ENCODE measurements at places on chromosomes 13 and 19. TPM values are rescaled to one million over a fixed set of nuclear protein-coding genes. Genes with fewer than 3 reads are reported as not detected.

The PCSK4 gene
- 4.2 TPM for total RNA-seq

The TRPC4 gene
- total RNA-seq, result not detected

DNA sequence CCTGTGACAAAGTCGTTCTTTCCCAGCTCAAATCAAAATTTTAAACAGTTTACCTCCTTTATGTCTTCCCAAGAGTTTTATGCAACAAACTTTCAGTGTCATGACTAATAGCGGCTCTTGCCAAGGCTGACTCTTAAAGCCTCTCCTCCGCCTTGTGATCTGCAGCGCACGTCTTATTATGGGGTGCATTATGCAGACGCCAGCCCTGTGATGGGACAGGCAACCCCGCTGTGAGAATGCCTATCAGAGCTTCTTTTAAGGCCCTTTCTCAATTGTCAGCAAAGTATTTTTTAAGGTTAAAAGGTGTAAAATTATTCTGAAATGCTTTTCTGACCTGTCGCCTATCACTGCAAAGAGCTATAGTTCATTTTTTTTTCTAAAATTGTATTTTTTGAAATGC lies 152.8 kb downstream of the SOX1 start:
- H3K4me1 ChIP-seq, result no peaks in the 10 kb centered on the region
- H3K27me3 ChIP-seq, result no peaks in the 10 kb centered on the region
- no peak for DNase-seq
- no peak overlapping the region for H3K27ac ChIP-seq

The ZNF430 gene
- 40.5 TPM for total RNA-seq

GRCh38 chr13:111666164-111666776 lies 345.8 kb downstream of the TEX29 start:
- H3K4me3 ChIP-seq, result no peak overlapping the region
- no peaks in the 10 kb centered on the region for H3K27me3 ChIP-seq
- no peak for DNase-seq

GRCh38 chr19:51595190-51596175 lies 24.4 kb downstream of the ZNF175 start:
- H3K4me3 ChIP-seq, result no peak overlapping the region
- peaks cover 11% of the 10 kb centered on the region for H3K27me3 ChIP-seq
- no peaks in the 10 kb centered on the region for H3K36me3 ChIP-seq
- H3K27ac ChIP-seq, result no peak overlapping the region
- peaks cover 21% of the 10 kb centered on the region for H3K4me1 ChIP-seq
- no peak for DNase-seq

GRCh38 chr19:1445932-1446712 lies 3.8 kb upstream of the APC2 start:
- no peak for DNase-seq
- H3K36me3 ChIP-seq, result peaks cover 15% of the 10 kb centered on the region
- peaks cover 44% of the 10 kb centered on the region for H3K4me1 ChIP-seq
- H3K27ac ChIP-seq, result no peak overlapping the region
- peaks cover 40% of the 10 kb centered on the region for H3K27me3 ChIP-seq

- no peaks in the 10 kb centered on the region for H3K36me3 ChIP-seq
- H3K27me3 ChIP-seq, result no peaks in the 10 kb centered on the region
- no peaks in the 10 kb centered on the region for H3K4me1 ChIP-seq
- DNase-seq, result no peak
- no peak overlapping the region for H3K27ac ChIP-seq
These were observed 2180.2 kb upstream of the PCDH20 start for GRCh38 chr13:63595811-63596210.

DNA sequence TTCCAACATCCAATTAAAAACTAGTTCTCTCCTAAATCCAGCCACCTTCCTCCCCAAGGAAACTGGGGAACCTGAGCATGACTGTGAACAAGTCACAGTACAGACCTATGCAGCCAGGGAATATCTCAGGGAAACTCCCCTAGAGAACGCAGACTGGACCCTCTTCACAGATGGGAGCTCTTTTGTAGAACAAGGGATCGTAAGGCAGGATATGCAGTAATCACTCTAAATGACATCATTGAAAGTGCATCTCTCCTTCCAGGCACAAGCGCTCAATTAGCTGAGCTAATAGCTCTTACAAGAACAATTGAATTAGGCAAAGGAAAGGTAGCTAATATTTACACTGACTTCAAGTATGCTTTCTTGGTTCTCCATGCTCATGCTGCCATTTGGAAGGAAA lies 1331.7 kb downstream of the UQCRFS1 start:
- H3K27me3 ChIP-seq, result no peaks in the 10 kb centered on the region
- H3K4me3 ChIP-seq, result no peak overlapping the region
- no peak for DNase-seq
- no peak overlapping the region for H3K27ac ChIP-seq

DNA sequence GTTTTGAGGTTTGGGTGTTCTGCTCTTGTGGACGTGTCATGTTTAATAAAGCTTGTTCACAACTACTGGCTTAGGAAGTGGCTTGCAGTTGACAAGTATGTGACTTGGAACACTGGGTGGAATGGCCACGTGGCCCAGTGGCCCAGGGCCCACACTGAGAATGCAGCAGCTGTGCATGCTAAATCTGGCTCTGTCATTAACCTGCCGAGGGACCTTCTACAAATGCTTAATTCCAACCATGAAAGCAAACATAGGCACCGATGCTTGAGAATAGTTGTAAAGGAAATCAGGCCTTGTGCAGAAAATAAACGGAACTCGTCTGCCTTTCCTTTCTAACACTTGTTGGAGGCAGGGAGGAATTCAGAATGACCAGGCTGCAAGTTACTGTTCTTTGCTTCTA lies 11.6 kb upstream of the CLDN10 start:
- peaks cover 10% of the 10 kb centered on the region for H3K27me3 ChIP-seq
- H3K4me1 ChIP-seq, result no peaks in the 10 kb centered on the region
- no peak for DNase-seq

GRCh38 chr13:40197049-40197448 lies 469.4 kb downstream of the FOXO1 start:
- H3K4me1 ChIP-seq, result peaks cover 6% of the 10 kb centered on the region
- H3K27ac ChIP-seq, result no peak overlapping the region
- DNase-seq, result no peak

- H3K4me3 ChIP-seq, result peak overlapping the region; percentile 89
- peak overlapping the region; percentile 79 for H3K27ac ChIP-seq
- H3K36me3 ChIP-seq, result peaks cover 28% of the 10 kb centered on the region
- H3K27me3 ChIP-seq, result peaks cover 22% of the 10 kb centered on the region
- peak; percentile 33 for DNase-seq
- H3K4me1 ChIP-seq, result peaks cover 48% of the 10 kb centered on the region
These were observed 907 bp downstream of the KDELR1 start for GRCh38 chr19:48390188-48391099.

GRCh38 chr13:27043013-27043412 lies 128.6 kb downstream of the USP12 start:
- peaks cover 2% of the 10 kb centered on the region for H3K4me1 ChIP-seq
- no peaks in the 10 kb centered on the region for H3K27me3 ChIP-seq
- no peaks in the 10 kb centered on the region for H3K36me3 ChIP-seq
- no peak overlapping the region for H3K4me3 ChIP-seq

- no peak for DNase-seq
- H3K4me3 ChIP-seq, result no peak overlapping the region
- H3K4me1 ChIP-seq, result peaks cover 13% of the 10 kb centered on the region
- no peaks in the 10 kb centered on the region for H3K36me3 ChIP-seq
These were observed 27.6 kb downstream of the CPT1C start for GRCh38 chr19:49718511-49718910.

DNA sequence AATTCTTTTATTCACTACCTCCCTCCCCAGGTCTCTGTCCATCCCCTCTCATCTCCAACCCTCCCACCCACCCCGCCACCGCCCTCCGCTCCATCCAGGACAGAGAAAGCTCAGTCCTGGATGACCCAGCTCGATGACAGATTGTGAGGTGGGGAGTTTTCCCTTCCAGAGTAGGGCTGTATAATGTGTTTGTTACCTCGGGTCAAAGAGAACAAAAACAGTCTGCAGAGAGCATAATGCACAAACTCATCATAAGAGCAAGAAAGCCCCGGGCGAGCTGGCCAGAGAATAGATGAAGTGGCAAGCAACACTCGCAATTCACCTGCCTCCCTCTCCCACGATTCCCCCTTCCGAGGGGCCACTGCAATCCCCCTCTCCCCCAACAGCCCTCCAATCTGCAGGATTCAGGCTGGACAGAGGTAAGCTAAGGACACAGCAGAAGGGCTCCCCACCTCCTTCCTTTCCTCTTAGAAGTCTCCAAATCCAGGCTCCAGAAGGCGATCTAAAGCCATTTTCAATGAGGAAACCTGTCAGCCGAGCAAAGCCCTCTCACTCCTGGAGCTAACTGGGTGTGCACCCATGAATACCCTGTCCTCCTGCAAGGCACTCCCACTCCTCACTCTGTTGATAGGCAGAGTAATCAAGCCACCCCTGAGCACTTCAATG lies 2.6 kb downstream of the CACNA1A start:
- H3K27me3 ChIP-seq, result peaks cover 62% of the 10 kb centered on the region
- no peak overlapping the region for H3K4me3 ChIP-seq
- DNase-seq, result no peak
- peaks cover 6% of the 10 kb centered on the region for H3K4me1 ChIP-seq

The STARD13 gene
- not detected for total RNA-seq

GRCh38 chr19:3530389-3530788 lies 8.6 kb upstream of the TEKTIP1 start:
- no peak overlapping the region for H3K27ac ChIP-seq
- no peak overlapping the region for H3K4me3 ChIP-seq
- DNase-seq, result no peak
- H3K36me3 ChIP-seq, result peaks cover 78% of the 10 kb centered on the region
- H3K27me3 ChIP-seq, result no peaks in the 10 kb centered on the region

- no peaks in the 10 kb centered on the region for H3K27me3 ChIP-seq
- no peaks in the 10 kb centered on the region for H3K4me1 ChIP-seq
- no peak overlapping the region for H3K27ac ChIP-seq
- no peak overlapping the region for H3K4me3 ChIP-seq
- DNase-seq, result no peak
These were observed 20.7 kb upstream of the HMGB1 start for GRCh38 chr13:30486230-30487074.

DNA sequence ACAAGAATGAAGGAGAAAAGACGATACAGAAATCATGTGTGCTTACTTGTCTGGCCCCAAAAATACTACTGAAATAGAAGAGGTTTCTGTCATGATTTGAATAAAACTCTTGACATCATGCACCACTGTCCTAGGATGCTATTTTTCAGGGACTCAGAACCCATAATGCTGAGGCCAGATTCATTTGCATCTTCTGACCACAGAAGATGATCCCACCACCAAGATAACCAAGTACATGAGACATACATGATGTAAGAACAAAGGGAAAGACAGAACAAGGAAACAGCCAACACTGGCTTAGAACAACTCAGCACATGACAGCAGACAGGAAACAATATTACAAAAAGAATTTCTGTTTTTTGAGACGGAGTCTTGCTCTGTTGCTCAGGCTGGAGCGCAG lies 2.5 kb downstream of the ZNF552 start:
- no peak overlapping the region for H3K4me3 ChIP-seq
- H3K27me3 ChIP-seq, result no peaks in the 10 kb centered on the region
- peaks cover 33% of the 10 kb centered on the region for H3K36me3 ChIP-seq
- peaks cover 32% of the 10 kb centered on the region for H3K4me1 ChIP-seq

GRCh38 chr13:109485136-109485794 lies 301.1 kb downstream of the IRS2 start:
- H3K4me3 ChIP-seq, result no peak overlapping the region
- no peaks in the 10 kb centered on the region for H3K27me3 ChIP-seq
- H3K27ac ChIP-seq, result no peak overlapping the region
- DNase-seq, result no peak
- H3K36me3 ChIP-seq, result no peaks in the 10 kb centered on the region
- no peaks in the 10 kb centered on the region for H3K4me1 ChIP-seq

GRCh38 chr19:38049105-38049649 lies 142.2 kb downstream of the SIPA1L3 start:
- no peaks in the 10 kb centered on the region for H3K27me3 ChIP-seq
- peak; percentile 38 for DNase-seq
- peak overlapping the region; percentile 49 for H3K4me3 ChIP-seq
- no peaks in the 10 kb centered on the region for H3K36me3 ChIP-seq
- H3K4me1 ChIP-seq, result peaks cover 42% of the 10 kb centered on the region

- no peaks in the 10 kb centered on the region for H3K36me3 ChIP-seq
- no peak overlapping the region for H3K4me3 ChIP-seq
- H3K4me1 ChIP-seq, result peaks cover 18% of the 10 kb centered on the region
These were observed 74.7 kb downstream of the GADD45B start for GRCh38 chr19:2550431-2551171.

The DNAAF3 gene
- not detected for total RNA-seq

DNA sequence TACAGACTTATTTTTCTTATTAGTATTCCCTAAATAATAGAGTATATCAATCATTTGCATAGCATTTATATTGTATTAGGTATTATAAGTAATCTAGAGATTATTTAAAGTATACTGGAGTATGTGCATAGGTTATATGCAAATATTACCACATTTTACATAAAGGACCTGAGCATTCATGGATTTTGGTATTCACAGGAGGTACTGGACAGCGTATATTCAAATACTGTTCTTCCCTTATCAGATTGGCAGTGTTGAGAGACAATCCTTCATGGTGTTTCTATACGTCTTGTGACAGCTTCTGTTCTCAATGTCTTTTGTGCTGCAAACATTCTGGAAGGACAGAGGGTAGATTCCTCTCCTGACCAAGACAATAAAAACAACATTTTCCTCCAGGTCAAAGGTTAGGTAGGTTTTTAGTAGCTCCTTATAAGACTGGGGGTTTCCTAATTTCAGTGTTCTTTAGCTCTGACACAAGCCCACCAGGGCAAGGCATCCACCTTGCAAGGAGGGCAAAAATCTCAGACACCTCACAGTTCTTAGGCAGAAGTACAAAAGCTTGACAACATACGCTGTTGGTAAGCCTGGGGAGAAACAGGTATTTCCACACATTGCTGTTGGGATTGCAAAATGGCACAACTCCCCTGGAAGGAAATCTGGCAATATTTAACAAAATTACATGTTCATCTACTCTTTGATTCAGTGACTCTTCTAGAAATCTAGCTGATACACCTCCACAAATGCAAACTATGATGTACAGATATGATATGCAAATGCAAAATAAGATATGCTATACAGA lies 20.6 kb upstream of the PCCA start:
- H3K4me3 ChIP-seq, result no peak overlapping the region
- H3K36me3 ChIP-seq, result no peaks in the 10 kb centered on the region
- H3K4me1 ChIP-seq, result no peaks in the 10 kb centered on the region
- no peak overlapping the region for H3K27ac ChIP-seq

GRCh38 chr13:69487576-69487975 lies 620.0 kb upstream of the ATXN8OS start:
- H3K36me3 ChIP-seq, result no peaks in the 10 kb centered on the region
- no peak overlapping the region for H3K4me3 ChIP-seq
- no peaks in the 10 kb centered on the region for H3K4me1 ChIP-seq

DNA sequence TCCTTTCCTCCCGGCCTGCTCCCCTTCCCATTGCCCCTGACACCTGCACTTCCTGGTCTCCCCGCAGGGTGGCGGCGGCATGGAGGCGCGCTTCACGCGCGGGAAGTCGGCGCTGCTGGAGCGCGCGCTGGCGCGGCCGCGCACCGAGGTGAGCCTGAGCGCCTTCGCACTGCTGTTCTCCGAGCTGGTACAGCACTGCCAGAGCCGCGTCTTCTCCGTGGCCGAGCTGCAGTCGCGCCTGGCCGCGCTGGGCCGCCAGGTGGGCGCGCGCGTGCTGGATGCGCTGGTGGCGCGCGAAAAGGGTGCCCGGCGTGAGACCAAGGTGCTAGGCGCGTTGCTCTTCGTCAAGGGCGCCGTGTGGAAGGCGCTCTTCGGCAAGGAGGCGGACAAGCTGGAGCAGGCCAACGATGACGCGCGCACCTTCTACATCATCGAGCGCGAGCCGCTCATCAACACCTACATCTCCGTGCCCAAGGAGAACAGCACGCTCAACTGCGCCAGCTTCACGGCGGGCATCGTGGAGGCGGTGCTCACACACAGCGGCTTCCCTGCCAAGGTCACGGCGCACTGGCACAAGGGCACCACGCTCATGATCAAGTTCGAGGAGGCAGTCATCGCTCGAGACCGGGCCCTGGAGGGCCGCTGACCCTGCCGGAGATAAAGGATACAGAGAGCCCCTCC lies 1.7 kb downstream of the TRAPPC5 start:
- peak overlapping the region; percentile 100 for H3K4me3 ChIP-seq
- no peak overlapping the region for H3K27ac ChIP-seq
- H3K36me3 ChIP-seq, result peaks cover 16% of the 10 kb centered on the region
- no peak for DNase-seq

All from CD4-positive, alpha-beta T cell (primary cell).